ENCODE measurements at places on chromosomes 4 and X.

GRCh38 chr4:147482281-147482680 lies 1.4 kb downstream of the EDNRA start:
- DNase-seq, result peak; percentile 47

DNA sequence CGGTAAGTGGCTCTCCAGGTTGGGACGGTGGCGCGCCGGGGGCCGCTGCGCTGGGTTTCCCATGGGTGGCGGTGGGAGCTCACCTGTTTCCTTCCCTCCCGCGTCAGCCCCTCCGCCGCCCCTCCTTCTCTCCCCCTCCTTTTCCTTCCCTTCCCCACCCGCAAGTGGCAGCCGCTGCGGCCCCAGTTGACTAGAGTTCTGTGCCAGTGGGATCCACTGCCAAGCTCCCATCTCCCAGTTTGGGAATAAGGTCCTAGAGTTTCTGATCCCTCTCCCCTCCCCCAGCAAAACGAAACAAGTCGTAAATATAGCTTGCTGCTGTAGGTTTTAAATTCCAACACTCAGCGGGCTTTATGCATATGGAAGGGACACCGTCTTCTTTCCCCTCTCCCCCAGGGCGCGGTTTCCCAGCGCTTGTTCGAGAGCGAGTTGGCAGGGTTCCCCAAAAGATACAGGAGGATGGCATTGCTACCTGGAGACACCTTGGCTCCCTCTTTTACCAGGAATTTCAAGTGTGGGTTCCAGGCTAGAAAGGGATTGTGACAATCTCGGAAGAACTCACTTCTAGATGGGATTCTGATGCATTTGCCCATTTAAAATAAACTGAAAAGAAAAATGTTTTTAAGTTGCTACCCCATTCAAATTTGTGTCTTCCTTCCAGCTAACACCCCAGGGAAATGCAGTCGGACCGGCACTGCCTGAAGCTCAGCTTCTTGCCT lies 1.2 kb downstream of the TLL1 start:
- peak; percentile 19 for DNase-seq

DNA sequence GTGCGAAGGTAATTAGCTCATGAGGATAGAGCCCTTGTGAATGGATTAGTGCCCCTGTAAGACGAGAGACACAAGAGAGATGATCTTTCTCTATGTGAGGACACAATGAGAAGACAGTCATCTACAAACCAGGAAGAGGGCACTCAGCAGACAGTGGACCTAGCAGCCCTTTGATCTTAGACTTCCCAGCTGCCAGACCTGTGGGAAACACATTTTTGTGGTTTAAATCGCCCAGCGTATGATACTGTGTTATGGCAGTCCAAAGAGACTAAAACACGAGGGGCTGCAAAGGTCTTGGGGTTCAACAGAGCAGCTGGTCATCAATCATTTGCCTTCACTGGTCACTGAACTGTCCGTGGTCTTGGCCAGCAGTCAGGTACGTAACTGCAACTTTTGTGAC lies 9.2 kb upstream of the SYNPO2 start:
- DNase-seq, result no peak

GRCh38 chr4:1192091-1192492 lies 19.7 kb upstream of the SPON2 start:
- peak; percentile 98 for DNase-seq

GRCh38 chr4:77188498-77189220 lies 31.7 kb downstream of the CCNG2 start:
- no peak for DNase-seq

DNA sequence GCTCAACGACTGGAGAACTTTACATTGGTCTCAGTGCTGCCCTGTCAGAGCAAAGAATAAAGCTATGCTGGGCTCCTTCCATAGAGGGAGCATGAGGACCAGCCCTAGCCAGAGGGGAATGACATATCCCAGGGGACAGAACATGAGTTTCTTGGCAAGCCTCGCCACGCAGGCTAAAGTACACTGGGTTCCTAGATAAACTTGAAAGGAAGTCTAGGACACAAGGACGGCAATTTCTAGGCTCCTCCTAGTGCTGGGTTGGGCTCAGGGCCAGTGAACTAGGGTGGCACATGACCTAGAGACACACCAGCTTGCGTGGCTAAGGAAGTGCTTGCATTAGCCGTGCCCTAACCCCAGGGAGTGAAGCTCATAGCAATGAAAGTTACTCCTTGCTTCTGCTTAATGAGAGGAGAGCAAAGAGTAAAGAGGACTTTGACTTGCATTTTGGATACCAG lies 141.0 kb downstream of the MAB21L2 start:
- DNase-seq, result peak; percentile 12

GRCh38 chr4:15004739-15005301 lies 2.5 kb downstream of the CPEB2 start:
- DNase-seq, result peak; percentile 49

- no peak for DNase-seq
These were observed 2.1 kb downstream of the SHISA3 start for GRCh38 chr4:42399393-42399792.

Data from foreskin fibroblast (primary cell).